ENCODE measurements at places on chromosomes 1 and 21. TPM values are rescaled to one million over a fixed set of nuclear protein-coding genes. Genes with fewer than 3 reads are reported as not detected.

DNA sequence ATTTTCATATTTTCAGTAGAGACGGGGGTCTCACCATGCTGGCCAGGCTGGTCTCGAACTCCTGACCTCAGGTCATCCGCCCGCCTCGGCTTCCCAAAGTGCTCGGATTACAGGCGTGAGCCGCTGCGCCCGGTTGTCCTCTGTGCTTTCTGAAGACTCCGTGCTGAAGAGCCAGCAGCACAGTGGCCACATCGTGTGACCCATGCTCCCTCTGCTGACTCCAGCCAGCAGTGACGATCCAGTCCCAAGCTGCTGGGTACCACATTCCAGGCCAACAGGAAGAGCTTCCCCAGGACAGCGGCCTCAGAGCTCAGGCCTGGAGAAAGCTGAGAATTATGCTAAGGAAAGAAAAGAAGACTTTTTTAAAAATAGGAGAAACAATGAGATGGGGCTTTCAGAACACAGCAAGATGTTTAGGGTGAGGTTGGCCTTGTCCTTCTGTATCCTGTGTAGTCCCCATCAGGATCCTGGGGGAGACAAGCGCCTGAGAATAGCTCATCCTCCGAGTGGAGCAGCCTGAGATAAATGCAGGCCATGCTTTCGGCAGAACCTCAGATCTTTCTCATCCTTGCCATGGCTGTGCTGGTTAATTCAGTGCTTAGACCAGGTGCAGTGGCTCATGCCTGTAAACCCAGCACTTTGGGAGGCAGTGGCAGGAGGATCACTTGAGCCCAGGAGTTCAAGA, 207.1 kb downstream of the SLC35F3 start:
- DNase-seq: peak; percentile 69

- no peak for DNase-seq
Measured at GRCh38 chr1:232904566-232904965, 45.8 kb upstream of the NTPCR start.

GRCh38 chr21:23402929-23403520, 2204.3 kb downstream of the MRPL39 start:
- DNase-seq: no peak

- no peak for DNase-seq
Measured at GRCh38 chr1:154968731-154969130, 1.8 kb downstream of the SHC1 start.

NBPF6 gene
- polyA plus RNA-seq: 10.7 TPM

FCRL4 gene
- polyA plus RNA-seq: not detected

CR1L gene
- polyA plus RNA-seq: not detected
